ENCODE measurements at places on chromosomes 4 and X.
A peak's percentile ranks its signal among the peaks of the same experiment; 100 is the strongest.

GRCh38 chr4:129429581-129430320 is 333.8 kb downstream of the C4orf33 start:
- no peak for DNase-seq

DNA sequence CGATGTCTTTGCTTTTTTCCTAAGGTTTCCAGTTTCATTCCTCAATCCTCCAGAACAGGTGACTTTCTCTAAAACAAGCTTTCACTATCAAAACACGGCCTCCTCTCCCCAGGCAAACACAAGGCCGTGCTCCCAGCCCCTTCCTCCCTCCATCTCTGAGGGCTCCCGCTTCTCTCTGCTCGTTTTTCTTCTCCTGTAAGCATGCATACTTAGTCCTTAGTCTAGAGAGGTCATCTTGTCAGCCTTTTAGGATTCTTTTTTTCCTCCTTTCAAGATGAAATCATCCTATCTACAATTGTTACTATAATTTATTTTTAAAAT is 18.7 kb downstream of the DCTD start:
- DNase-seq, result no peak

- DNase-seq, result no peak
Observed at GRCh38 chr4:71550220-71551165, 211.7 kb downstream of the SLC4A4 start.

DNA sequence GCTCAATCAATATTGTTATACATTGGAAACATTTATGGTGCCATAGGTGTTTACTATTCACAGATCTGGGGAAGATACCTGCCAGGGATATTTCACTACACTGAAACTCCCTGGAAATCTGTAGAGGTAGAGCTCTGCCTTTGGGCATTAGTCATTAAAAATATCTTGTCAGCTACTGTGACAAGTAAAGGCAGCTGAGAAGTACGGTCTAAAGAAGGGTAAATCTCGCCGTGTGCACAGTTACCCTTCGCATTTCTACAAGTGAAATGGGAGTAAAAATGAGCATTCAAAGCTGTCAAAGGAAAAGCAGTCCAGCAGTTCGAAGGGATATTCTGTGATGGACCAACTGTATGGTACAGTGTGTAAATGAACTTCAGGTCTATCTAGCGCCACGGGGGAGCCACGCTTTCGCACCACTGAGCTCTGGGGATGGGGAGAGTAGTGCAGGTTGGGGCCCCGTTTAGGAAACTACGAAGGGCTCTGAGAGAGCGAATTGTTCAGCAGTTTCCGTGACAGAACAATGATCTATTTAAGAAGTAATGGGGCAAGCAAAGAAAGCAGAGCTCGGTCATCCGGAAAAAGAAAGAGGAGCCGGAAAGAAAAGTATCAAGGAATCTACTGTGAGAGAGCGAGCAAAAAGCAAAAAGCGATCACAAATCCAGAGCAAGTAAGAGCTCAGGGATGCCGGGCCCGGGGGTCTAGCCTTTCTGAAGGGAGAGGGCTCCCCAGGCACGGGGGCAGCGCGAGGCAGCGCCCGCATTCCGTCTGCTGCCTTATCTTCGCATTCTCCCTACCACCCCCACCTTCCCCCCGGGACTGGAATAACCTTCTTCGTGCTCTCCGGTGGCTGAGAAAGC is 646 bp downstream of the TIGD4 start:
- peak; percentile 38 for DNase-seq

DNA sequence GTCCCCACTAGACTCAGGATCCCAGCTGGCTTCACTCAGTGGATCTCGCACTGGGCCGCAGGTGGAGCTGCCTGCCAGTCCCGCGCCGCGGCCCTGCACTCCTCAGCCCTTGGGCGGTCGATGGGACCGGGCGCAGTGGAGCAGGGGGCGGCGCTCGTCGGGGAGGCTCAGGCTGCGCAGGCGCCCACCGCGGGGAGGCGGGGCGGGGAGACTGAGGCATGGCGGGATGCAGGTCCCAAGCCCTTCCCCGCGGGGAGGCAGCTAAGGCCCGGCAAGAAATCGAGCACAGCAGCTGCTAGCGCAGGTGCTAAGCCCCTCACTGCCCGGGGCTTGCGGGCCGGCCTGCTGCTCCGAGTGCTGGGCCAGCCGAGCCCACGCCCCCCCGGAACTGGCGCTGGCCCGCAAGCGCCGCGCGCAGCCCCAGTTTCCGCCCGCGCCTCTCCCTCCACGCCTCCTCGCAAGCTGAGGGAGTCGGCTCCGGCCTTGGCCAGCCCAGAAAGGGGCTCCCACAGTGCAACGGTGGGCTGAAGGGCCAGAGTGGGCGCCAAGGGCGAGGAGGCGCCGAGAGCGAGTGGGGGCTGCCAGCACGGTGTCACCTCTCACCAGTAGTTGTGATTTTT is 1038.0 kb downstream of the PCDH19 start:
- DNase-seq, result no peak

DNA sequence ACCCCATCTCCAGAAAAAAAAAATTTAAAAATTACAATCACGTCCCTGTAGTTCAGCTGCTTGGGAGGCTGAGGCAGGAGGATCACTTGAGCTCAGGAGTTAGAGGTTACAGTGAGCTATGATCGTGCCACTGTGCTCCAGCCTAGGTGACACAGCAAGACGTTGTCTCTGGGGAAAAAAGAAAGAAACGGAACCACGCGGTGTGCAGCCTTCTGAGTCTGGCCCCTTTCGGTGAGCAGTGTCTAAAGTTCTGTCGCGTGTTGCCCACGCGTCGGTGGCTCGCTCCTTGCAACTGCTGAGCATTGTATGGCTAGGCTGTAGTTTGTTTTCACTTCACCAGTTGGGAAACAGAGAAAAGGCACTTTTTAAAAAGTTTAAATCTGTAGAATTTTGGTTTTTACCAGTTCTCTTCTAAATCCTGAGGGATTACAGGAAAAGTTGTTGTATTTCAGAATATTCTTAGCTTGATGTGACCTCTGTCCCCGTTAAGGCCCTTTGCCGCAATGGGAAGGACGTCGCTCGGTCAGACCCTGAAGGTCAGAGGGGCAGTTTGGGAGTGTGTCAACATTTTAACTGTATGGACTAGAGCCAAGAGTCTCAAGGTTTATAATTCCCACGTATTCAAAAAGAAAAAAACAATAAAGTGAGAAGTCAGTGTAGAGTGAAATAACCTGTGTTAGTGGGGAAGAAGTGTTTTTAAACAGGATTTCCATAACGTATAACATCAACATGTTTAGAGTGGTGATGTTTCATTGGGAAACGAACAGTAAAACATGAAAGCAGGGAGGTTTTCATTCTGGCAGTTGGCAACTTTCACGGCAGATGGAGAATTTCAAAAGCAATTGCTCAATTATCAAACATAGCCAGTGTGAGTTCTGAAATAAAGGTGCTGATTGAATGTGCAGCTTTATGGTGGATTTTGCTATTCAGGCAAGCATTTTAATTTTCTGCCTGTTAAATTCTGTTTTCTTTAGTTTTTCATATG is 45.8 kb upstream of the MSANTD1 start:
- DNase-seq, result peak; percentile 36

DNA sequence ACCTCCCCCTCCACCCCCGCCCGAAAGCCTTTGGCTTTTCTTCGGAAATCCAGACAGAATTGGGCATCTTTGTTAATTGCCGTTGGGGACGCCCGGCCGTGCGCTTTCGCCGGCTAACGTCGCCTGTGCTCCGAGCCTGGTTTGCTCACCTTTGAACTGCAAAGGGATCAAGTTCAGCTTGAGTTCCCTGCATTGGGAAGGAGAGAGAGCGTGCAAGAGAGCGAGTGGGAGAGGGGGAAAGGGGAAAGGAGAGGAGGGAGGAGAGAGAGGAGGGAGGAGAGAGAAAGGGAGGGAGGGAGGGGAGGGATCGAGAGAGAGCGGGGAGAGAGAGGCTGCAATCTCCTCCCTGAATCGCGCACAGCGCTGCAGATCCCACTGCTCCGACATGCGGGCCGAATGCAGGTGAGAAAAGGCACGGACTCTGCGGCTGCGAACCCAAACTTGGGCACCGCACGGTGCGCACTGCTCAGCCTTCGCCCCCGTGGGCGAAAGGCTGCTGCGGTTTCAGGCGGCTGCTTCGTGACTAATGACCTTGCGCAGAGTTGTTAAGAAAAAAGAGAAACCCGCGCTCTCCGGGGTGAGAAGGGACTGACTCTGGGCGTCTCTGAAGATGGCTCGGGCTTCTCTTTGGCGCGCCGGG is at the start of gene PCDH7:
Gene PCDH7, plus strand, starts transcription at position 349 of the 640 bp plus-strand sequence. CDS start 1,054 bp downstream, outside the sequence.
- no peak for DNase-seq

- DNase-seq, result no peak
Observed at GRCh38 chr4:5742968-5743367, 32.0 kb downstream of the EVC start.

- no peak for DNase-seq
Observed at GRCh38 chr4:99724067-99724466, 66.4 kb upstream of the C4orf54 start.

GRCh38 chr4:100960232-100960631 is 387.1 kb downstream of the PPP3CA start:
- DNase-seq, result no peak

DNA sequence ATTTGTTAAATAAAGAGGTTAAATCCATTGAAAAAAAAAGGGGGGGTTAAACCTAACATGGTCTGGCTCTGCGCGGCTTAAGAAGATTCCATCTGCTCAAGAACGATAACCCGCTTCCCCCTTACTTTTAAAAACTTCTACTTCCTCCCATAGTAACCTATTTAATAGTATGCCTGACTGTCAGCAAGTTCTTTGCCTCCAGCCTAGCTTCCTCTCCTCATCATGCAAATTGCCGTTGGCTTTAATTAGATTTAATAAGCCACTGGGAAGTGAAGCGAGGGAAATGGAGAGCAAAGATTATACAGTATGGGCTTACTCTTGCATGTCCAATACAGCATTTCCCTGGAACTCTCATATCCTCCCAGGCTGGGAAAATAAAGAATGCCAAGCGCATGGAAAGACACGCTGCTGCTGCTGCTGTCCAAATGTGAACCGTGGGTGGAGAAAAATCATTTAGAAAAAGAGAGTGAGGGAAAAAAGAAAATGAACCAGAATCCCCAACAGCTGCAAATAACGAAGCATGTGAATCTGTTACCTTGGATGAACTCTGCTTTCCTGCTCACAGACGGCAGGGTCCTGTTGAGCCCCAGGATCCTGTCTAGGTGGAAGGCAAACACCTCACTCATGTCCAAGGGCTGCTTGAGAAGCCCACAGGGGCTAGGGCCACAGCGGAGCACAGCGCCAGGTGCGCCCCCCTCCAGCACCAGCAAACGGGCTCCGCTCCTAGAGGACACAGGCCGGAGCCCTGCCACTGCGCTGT is 2.7 kb downstream of the GASK1B start:
- no peak for DNase-seq

DNA sequence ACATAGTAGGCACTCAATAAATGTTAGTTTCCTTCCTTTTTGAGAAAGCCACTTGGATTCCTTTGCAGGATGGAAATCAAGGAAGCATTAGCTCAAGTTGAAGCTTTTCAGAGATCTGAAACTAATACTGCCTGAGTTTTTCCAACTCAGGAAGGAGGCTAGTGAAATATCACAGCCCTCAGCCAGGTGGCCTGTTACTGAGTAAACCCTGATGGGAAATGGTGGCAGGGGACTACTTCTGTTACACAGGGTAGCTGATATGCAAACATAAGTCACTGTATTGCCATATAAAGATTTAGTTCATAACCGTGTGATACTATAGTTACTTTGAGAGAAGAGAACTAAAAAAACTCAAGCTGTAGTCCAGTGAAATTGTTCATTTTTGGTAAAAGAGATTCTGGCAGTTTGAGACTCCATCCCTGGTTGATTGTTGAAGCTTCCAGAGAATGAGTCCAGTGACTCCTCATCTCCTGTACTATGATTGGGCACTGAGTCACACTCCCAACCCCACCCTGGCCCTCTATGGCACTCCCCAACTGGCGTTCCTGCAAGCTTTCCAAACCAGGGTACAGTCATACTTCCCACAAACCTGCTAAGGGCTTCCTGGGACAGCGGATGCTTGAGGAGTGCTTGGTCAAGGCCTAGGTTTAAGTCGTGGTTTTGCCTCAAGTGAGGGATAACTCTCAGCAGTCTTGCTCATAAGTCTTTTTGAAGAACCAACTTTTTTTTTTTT is 81.8 kb downstream of the MID1IP1 start:
- no peak for DNase-seq

GRCh38 chr4:99885063-99885664 is 9.1 kb downstream of the LAMTOR3 start:
- peak; percentile 53 for DNase-seq

DNA sequence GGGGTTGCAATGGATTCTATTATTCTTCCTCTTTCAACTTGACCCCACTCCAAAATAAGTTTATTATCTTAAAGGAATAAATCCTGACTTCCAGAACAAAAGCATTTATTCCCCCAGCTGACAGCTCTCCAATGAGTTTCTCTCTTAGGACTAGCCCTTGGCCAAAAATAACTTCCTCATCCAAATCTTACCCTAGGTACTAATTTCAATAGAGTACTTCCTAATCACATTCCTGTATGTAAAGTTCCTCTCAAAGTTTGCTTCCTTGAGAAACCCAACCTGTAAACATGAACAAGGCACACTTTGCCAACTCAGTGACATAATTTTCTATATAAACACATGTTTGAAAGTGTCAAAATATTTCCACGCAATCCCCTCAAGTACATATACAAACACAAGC is 671.2 kb upstream of the GALNTL6 start:
- no peak for DNase-seq

- no peak for DNase-seq
Observed at GRCh38 chr4:180156684-180157083, 2086.5 kb upstream of the TENM3 start.

- DNase-seq, result no peak
Observed at GRCh38 chrX:110532581-110532931, 173.9 kb downstream of the RTL9 start.

DNA sequence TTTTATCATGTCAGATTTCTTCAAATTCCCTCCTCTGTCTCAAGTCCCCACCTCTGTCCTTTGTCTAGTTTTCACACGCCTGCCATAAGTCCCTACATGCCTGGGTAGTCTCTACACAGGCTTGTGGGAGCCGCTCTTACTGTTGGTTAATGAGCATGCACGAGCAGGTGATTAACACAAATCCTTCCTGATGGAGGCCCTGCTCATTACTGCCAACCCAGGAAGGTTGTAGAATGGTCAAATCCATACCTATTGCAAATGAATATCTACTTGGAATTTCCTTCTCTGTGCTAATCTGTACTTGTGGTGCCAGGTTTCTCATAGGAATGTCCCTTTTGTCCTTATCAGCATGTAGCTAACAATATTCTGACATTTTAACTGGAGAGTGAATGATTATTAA is 208.4 kb upstream of the HDX start:
- DNase-seq, result no peak

All from activated CD4-positive, alpha-beta T cell treated with anti-CD3 and anti-CD28 coated beads, Interleukin-2, Interleukin-4, amounts not matched to agents 100 ng/mL and 50 ng/mL, durations not matched to agents 16 hours and 8 hours (primary cell).